ENCODE measurements at places on chromosomes 7 and 10. TPM values are rescaled to one million over a fixed set of nuclear protein-coding genes. Genes with fewer than 3 reads are reported as not detected.

GRCh38 chr10:14625192-14625631 is 149.5 kb downstream of the FAM107B start:
- DNase-seq, result no peak

DNA sequence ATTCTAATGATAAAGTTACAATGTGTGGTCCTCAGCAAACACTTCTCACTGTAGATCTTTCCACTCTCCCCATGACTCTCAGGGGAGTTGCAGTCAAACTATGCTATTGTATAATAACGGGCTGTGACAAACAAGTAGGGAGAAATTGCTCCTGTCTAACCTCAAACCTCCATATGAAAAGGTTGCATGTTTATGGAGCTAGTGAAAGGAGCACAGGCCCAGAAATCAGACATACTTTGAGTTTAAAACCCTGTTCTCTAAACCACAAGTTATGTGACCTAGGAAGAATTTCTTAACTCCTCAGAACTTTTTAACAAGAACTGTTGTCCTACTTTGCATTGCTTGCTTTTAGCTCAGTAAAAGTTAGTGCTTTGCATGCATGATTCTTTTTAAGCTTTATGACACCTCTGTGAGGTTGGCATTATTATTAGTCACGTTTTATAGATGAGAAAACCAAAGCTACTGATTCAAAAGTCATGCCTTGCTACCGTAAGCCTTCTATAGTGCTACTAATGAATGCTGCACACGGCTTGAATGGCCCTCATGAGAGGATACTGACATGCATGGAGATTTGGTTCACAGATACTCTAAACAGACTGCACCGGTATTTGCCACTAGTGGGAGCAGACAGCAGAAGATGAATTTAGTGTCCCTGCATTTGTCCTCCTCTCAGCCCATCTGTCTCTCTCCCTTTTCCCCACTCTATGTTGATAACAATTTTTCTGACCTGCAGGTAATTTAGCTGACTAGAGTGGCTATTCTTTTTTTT is 129.5 kb upstream of the PCGF5 start:
- no peak for DNase-seq

- DNase-seq, result no peak
These were observed 5.8 kb downstream of the TCF7L2 start for GRCh38 chr10:112955582-112956421.

Gene FAM25C
- not detected for polyA plus RNA-seq

Gene ZPBP
- not detected for polyA plus RNA-seq

Gene HOXA1
- 0.07 TPM for polyA plus RNA-seq
